Activated T-cell treated with anti-CD3 and anti-CD28 coated beads, Interleukin-2, amount 50 U/mL, for 4 hours (primary cell): ENCODE measurements at places on chromosomes 12 and 14. TPM values are rescaled to one million over a fixed set of nuclear protein-coding genes. Genes with fewer than 3 reads are reported as not detected.

DNA sequence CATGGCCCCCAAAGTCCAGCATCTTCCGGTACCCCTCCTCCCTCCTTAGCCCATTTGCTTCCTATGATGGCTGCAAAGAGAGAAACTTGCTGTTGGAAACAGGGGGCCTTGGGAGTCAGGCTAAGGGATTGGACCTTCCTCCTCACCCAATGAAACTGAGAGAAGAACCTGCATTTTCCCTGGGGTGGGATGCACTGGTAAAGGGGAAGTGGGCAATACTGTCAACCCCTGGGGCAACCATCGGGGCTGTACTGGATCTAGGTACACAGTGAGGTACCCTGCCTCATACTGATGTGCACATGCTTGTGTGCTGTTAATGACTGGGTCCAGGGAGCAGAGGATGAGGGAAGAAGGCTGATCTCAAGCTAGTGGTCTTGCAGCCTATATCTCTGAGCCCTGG lies 11.0 kb upstream of the JPH4 start:
- DNase-seq: no peak

GRCh38 chr14:76891391-76891790 lies 65.2 kb downstream of the LRRC74A start:
- no peak for DNase-seq

DNA sequence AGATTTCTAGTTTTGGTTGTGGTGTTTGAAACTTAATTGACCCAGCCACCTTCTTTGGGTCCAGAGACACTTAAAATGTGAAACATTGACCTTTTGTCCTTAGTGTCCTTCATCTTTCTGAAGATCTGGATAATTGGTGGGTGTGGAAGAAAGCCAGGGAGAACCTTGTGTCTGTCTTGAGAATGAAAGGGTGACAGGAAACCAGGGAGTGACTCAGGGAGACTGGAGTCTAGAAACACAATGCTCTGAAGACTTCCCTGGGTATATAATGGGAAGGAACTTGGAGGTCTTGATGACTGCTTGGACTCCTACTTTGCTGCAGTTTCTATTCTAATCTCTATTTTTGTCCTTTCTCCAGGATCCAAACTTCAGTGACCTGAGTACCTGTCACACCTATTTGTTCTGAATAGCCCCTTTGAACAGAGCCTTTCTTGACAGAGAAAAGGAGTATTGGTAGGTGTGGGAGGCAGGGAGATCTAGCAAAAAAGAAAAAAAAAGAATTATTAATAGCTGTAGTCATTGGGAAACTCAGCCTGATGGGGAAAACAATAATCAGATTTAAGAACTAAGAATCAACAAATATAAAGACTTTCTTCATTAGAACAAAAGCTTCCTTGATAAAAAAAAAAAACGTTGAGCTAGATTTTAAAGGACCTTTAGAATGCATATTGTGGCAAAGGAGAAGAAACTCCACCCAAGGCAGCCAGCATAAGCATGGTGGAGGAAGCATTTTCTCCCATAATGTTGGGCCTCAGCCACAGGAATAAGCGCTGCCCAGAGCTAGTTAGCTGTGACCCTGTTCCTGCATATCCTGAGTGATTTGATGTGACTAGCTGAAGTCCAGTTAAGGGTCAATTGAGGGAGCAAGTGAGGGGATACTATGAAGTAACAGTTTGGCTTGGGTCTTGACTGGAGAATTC lies 77.9 kb upstream of the HOXC13 start:
- DNase-seq: no peak

The KRT75 gene
- not detected for total RNA-seq

The ANKRD33 gene
- not detected for total RNA-seq

The SERPINA5 gene
- total RNA-seq: 0.29 TPM

The GLIPR1 gene
- total RNA-seq: 6.1 TPM
